ENCODE measurements at places on chromosomes 7 and 10. TPM values are rescaled to one million over a fixed set of nuclear protein-coding genes. Genes with fewer than 3 reads are reported as not detected.

GRCh38 chr7:146116521-146117222 lies at the start of gene CNTNAP2:
Gene CNTNAP2 (plus strand): TSS chr7:146116801. CDS start chr7:146116877, 76 bp downstream.
- DNase-seq: no peak

DNA sequence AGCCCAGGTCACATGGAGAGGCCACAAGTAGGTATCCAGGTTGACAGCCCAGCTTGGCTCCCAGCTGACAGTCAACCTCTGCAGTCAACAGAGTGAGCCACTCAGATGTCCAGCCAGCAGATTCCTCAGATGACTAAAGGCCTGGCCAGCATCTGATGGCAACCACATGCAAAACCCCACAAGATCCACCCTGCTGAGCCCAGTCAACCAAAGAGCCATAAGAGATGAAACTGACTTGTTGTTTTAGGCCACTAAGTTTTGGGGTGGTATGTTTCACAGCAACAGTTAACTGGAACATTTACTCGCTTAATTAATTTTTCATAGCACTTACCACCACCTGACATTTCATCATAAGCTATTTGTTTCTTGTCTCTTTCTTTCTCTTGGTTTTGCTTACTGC lies 107.3 kb upstream of the KDM7A start:
- no peak for DNase-seq

- no peak for DNase-seq
These were observed 59.7 kb downstream of the LRGUK start for GRCh38 chr7:134186801-134187200.

Gene FFAR4
- 0.13 TPM for total RNA-seq

Gene TAS2R41
- total RNA-seq: not detected

DNA sequence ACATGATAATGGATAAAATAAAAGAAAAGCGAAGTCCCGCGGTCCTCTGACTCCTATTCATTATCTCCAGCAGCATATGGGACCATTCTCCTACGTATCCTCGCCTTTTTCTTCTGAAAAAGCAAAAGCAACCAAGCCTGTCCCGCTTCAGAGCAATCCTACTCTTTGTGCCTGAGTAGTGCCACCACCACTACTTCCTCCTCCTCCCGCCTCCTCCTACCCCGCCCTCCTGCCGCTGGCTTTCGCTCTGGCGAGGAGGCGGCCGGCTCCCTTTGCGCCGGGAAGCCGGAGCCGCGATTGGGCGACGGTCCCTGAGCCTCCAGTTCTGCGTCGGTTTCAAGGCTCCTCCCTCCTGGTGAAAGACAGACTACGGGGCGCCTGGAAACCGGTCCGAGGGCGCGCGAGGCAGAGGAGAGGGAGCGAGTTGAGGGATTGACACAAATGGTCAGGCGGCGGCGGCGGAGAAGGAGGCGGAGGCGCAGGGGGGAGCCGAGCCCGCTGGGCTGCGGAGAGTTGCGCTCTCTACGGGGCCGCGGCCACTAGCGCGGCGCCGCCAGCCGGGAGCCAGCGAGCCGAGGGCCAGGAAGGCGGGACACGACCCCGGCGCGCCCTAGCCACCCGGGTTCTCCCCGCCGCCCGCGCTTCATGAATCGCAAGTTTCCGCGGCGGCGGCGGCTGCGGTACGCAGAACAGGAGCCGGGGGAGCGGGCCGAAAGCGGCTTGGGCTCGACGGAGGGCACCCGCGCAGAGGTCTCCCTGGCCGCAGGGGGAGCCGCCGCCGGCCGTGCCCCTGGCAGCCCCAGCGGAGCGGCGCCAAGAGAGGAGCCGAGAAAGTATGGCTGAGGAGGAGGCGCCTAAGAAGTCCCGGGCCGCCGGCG lies at the start of gene FZD1:
Gene FZD1, plus strand, starts transcription at position 388 of the 878 bp plus-strand sequence. Its CDS starts 448 bp downstream, at position 836.
- peak; percentile 98 for DNase-seq

Gene CHST3
- total RNA-seq: 13.2 TPM

- no peak for DNase-seq
These were observed 188.6 kb downstream of the ETV1 start for GRCh38 chr7:13800694-13801448.

Gene FOXI2
- 1.1 TPM for total RNA-seq

Gene TASOR2
- 99.2 TPM for total RNA-seq

DNA sequence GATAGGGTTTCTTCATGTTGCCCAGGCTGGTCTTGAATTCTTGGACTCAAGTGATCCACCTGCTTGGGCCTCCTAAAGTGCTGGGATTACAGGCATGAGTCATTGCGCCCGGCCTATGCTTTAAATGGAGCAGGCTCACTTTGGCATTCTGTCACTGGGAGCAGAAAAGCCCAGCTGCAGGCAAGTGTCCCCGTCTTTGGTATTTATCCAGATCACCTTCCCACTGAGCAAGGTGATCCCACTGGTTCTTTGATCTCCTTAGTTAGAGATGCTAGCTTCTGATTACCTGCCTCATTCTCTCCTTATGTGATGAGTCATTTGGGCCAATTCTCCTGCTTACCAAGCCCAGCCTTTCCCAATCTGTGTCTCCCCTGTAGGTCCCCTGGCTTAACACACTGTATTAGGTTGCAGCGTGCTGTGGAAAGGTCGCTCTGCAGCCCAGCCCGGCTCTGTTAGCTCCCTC lies 39.3 kb downstream of the SPDYE5 start:
- no peak for DNase-seq

- DNase-seq: no peak
These were observed 23.9 kb upstream of the LEP start for GRCh38 chr7:128217030-128217805.

GRCh38 chr7:67760971-67761370 lies 764.3 kb downstream of the TYW1 start:
- DNase-seq: no peak

DNA sequence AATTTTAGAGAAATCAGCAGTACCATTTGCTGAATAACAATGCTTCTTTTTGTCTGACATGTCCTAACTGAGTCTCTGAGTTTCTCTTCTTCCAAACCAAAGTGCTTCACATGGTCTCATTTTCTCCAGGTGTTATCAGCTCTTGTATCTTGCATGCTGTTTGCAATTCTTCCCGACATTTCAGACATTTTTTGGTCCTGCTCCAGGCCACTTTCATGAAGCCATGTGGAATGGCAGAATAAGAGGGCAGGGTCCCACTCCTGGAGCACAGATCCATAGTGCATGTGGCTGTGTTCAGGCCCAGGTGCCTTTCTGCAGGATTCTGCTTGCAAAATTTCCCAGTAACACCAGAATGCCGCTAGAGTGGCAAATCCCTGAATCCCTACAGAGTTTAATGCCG lies 916.2 kb downstream of the NXPH1 start:
- no peak for DNase-seq

DNA sequence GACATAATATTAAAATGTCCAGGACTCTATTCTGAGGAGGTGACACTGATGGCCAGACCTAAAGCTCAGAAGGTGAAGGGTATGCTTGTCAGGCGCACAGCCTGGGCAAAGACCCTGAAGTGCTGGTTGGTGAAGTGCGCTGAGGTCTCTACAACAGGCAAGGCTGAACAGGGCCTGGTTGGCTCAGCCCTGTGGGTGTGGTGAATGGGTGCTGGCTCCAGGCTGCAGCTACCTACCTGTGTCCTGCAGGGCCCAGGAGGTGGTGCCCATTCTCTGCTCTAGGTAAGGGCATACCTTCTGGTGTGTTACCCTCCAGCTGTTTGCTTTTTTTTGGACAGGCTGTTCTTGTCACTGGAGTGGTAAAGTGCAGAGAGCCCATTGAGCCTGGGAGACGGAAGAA lies 85.1 kb downstream of the RAMP3 start:
- DNase-seq: no peak

Gene ARHGAP22
- 4.6 TPM for total RNA-seq

DNA sequence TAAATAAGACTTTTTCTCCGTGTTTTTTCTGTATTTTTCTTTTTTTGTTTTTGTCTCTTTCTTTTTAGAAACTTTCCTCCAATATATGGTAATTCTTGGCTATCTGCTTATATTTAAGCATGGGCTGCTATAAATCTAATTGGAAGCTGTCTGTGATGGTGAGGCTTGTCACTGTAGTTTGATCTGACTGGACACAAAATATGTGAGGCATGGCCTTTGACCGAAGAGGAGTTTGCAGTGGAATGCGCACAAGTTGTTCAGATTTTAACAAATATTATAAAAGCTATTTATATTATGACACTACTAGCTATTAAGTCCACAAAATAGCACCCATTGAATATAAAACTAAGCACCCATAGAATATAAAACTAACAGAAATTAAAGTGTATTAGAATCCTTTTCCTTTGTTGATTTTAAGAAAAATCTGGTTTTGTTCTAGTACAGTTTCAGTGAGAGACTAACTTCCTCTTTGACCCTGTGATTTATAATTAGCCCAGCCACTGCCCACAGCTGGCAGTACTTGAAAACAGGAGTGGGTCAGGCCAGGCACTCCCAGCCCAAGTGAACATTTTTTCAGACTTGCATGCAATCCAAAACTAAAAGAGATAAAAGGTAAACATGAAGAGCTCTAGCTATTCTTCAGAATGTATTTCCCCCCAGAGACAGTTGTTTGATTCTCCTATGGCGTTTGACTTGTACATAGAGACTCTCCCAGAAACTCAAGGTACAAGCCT lies 69.9 kb upstream of the FGL2 start:
- no peak for DNase-seq

Gene PON1
- total RNA-seq: not detected

- no peak for DNase-seq
These were observed 24.7 kb upstream of the ANKRD1 start for GRCh38 chr10:90945491-90946070.

Gene CALML5
- not detected for total RNA-seq

Gene ZNF479
- not detected for total RNA-seq

GRCh38 chr10:19986591-19986990 lies 170.4 kb downstream of the PLXDC2 start:
- no peak for DNase-seq

DNA sequence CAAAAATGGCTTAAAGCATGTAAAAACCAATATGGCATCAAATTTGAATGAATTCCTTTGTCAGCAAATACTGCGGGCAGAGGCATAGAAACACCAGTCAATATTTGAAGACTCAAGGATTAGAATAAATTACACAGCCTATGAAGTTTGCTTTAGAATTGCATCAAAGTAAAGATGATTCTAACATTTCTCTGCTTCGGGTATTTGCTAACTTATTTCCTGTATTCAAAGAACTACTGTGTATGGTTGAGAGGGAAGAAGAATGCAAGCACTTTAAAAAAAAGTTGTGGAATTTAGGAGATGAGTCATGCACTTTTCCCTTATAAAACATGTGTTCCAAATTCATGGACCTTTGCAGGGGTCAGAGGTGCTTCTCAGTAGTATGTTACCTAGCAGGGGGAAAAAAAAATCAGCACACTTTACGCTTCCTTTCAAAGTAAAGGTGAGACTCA lies 90.1 kb downstream of the PIP4K2A start:
- no peak for DNase-seq

- DNase-seq: peak; percentile 55
These were observed 623 bp downstream of the HOXA4 start for GRCh38 chr7:27129729-27130539.

Gene CCL24
- total RNA-seq: not detected

GRCh38 chr7:44508328-44509030 lies 18.0 kb upstream of the NUDCD3 start:
- DNase-seq: no peak

DNA sequence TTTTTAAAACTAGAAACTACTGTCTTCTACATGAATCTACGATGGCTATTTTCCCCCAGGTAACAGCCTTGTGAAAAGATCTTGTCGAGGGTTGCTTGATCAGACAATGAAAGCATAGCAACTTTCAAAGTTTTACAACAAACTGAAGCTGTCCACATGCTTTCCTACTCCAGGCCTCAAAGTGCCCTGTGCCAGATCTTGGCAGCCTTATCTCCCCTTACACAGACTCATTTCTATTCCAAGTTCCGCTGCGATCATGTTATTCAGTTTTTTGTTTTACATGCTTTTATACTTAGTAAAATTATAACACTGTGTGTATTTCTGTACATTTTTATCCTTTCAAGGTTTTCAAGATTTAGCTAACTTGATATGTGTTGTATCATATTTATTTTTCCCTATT lies 661.7 kb upstream of the SORCS1 start:
- DNase-seq: no peak

GRCh38 chr10:131134001-131134576 lies 177.4 kb downstream of the TCERG1L start:
- no peak for DNase-seq

Gene EVX1
- 5.6 TPM for total RNA-seq

Gene PROSER2
- 21.5 TPM for total RNA-seq

DNA sequence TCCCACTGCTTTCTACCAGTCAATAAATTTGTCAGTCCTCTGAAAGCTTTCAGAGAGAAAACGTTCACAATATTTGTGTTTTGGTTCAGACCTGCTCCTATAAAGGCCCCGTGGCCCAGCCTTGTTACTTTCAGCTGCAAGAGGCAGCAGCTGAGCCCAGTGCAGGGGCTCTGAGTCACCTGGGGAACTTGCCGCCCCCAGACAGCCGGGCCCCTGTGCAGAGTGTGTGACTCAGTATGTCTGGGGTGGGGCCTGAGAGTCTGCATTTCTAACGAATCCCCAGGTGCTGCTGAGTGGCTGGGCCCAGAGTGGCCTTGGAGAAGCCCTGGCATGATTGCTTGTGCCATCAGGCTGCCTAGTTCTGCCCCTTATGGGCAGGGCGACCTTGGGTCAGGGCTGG lies 303.5 kb downstream of the PAXIP1 start:
- DNase-seq: no peak

DNA sequence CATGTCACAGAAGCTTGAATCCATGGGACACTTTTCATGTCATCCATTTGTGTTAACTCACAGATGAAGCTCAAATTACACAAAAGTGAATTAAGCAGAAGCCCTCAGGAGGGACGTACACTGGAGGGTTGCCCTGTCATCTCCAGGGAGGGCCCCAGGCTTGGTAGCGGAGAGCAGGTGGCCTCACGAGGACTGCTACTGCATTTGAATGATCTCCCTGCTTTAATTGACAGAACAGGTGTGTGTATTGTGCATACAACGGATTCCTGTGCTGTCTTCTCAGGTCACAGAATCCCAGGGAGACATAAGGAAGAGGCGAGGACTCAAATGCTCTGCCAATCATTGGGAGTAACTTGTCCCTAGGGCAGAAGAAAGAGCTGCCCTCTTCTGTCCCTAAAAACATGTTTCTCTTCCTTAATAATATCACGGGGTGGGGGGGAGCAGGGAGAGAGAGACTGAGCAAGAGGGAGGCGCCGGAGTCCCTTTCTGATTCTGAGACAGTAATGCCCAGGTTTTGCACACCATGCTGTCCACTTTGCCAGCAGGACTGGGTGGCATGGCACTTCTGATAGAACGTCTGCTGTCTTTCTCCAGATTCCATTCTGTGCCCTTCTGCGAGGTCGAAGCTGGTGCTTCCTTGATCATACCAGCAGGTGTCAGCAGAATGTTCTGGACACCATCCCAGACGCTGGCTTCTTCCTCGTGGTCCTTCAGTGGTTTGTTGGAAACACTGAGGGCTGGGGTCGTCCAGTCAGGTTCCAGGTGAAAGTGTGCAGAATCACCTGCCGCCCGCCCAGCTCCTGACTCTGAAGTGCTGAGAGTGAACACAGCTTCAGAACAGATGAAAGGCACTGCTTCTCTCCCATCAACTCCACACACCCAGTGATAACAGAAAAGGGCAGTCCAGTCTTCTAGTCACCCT lies 26.2 kb upstream of the RASGEF1A start:
- DNase-seq: peak; percentile 65

DNA sequence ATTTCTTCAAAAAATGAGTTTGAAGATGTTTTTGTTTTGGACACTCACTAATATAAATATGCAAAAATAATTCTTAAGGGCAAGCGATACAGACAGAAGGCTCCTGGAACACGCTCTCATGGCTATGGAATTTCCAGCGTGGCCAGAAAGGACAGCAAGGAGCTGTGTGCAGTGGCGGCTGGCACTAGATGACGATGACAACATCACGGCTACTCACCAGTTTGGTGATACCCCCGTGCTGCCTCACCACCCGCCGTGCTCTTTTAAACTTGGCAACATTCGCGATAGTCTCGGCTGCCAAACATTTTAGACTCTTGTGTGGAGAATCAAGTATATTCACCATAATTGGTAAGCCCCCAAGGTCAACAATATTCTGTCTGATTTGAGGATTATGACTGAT lies 54.9 kb downstream of the ODAD2 start:
- DNase-seq: no peak

Data from ureter (tissue), 1 donor.